ENCODE measurements at places on chromosomes 2 and 18. TPM values are rescaled to one million over a fixed set of nuclear protein-coding genes. Genes with fewer than 3 reads are reported as not detected.

The PRKAG3 gene
- total RNA-seq, result not detected

DNA sequence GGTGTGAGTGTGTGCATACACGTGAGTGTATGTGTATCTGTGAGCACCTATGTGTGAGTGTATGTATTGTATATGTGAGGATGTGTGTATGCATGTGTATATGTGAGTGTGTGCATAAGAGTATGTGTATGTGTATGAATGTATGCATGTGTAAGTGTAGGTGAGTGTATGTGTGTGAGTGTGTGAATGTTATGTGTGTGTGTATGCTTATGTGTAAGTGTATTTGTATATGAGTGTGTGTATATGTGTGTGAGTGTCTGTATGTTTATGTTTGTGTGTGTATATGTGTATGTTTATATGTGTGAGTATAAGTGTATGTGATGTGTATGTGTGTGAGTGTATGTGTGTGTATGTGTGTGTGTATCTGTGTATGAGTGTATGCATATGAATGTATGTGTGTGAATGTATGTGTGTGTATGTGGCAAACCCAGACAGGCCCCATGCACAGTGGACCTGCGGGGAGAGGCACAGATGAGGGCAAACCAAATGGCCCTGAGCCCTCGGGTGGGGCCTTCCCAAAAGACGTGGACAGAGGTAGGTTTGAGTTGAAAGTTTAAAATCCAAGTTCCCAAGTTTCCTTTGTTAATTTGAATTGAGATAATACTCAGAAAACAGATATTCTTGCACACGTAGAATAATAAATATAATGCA lies 51.5 kb downstream of the EDAR start:
- no peaks in the 10 kb centered on the region for H3K36me3 ChIP-seq
- H3K4me3 ChIP-seq, result no peak overlapping the region
- no peak overlapping the region for H3K27ac ChIP-seq

- H3K27ac ChIP-seq, result no peak overlapping the region
- no peaks in the 10 kb centered on the region for H3K36me3 ChIP-seq
- H3K4me3 ChIP-seq, result no peak overlapping the region
- H3K4me1 ChIP-seq, result no peaks in the 10 kb centered on the region
- DNase-seq, result no peak
- H3K27me3 ChIP-seq, result no peaks in the 10 kb centered on the region
These were observed 33.8 kb downstream of the PROC start for GRCh38 chr2:127451981-127452380.

GRCh38 chr2:200417366-200417765 lies 92.5 kb downstream of the KCTD18 start:
- H3K4me1 ChIP-seq, result no peaks in the 10 kb centered on the region
- no peak overlapping the region for H3K4me3 ChIP-seq
- no peak for DNase-seq
- no peak overlapping the region for H3K27ac ChIP-seq

DNA sequence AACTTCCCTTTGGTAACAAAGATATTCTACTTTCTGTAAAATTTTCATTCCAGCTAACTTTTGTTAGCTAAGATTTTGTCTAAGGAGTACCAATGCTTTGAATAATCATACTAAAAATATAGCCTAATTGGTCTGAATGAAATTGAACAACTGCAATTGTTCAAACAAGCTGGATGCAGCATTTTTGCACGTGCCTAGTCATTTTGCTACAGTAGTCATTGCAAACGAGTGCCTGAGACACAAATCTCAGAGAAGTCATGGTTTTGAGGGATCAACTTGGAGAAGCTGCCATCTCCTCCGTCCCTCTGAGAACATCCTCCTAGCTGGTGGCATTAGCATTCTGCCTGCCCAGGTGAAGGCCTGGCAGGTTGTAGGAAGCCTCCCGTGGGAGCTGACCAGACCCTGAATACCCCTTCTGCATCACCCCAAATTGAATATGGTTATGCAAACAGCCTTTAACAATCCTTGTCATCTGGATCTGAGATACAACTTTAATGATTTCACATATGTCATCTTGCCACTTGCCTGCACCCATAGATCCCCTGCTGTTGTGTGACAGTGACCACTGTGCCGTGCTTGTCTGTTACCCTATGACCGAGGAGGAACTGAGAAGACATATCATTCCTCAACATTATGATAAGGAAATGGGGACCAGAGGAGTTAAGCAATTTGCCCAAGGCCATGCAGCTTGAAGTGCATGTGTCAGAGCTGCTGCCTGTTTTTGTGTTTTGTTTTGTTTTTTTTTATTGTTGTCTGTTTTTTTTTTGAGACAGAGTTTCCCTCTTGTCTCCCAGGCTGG lies 29.1 kb upstream of the MGAT4A start:
- DNase-seq, result no peak
- no peak overlapping the region for H3K27ac ChIP-seq
- H3K4me1 ChIP-seq, result no peaks in the 10 kb centered on the region
- H3K4me3 ChIP-seq, result no peak overlapping the region
- H3K27me3 ChIP-seq, result no peaks in the 10 kb centered on the region
- H3K36me3 ChIP-seq, result no peaks in the 10 kb centered on the region

- no peaks in the 10 kb centered on the region for H3K4me1 ChIP-seq
- H3K36me3 ChIP-seq, result no peaks in the 10 kb centered on the region
- no peak for DNase-seq
- H3K27ac ChIP-seq, result peak overlapping the region; percentile 70
- no peaks in the 10 kb centered on the region for H3K27me3 ChIP-seq
These were observed 55.2 kb downstream of the TTC21B start for GRCh38 chr2:165898381-165898780.

- H3K27ac ChIP-seq, result no peak overlapping the region
- H3K4me3 ChIP-seq, result no peak overlapping the region
- no peaks in the 10 kb centered on the region for H3K4me1 ChIP-seq
- DNase-seq, result no peak
- H3K36me3 ChIP-seq, result no peaks in the 10 kb centered on the region
These were observed 100.7 kb upstream of the CCDC195 start for GRCh38 chr2:224816816-224817215.

GRCh38 chr18:45806226-45806625 lies 19.2 kb upstream of the SIGLEC15 start:
- H3K4me1 ChIP-seq, result no peaks in the 10 kb centered on the region
- no peak overlapping the region for H3K27ac ChIP-seq
- no peak for DNase-seq
- no peaks in the 10 kb centered on the region for H3K27me3 ChIP-seq

- H3K4me3 ChIP-seq, result no peak overlapping the region
- no peaks in the 10 kb centered on the region for H3K36me3 ChIP-seq
- H3K27me3 ChIP-seq, result no peaks in the 10 kb centered on the region
- H3K4me1 ChIP-seq, result no peaks in the 10 kb centered on the region
- no peak for DNase-seq
These were observed 71.0 kb upstream of the SP3 start for GRCh38 chr2:174035981-174036742.

All from breast epithelium (tissue), 4 donors.